ENCODE measurements at places on chromosomes 13 and 19.
A peak's percentile ranks its signal among the peaks of the same experiment; 100 is the strongest.

GRCh38 chr19:11659612-11660011, 62.3 kb downstream of the ZNF627 start:
- DNase-seq, result no peak

DNA sequence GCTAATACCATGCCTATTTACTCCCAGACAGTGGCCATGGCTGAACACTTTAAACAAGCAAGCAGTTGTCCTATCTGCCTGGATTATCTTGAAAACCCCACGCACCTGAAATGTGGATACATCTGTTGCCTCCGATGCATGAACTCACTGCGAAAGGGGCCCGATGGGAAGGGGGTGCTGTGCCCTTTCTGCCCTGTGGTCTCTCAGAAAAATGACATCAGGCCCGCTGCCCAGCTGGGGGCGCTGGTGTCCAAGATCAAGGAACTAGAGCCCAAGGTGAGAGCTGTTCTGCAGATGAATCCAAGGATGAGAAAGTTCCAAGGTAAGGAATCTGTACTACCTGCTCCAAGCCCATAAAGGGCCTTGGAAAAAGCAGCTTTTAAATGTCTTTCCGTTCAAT, 8.6 kb downstream of the RFPL4AL1 start:
- DNase-seq, result peak; percentile 14

GRCh38 chr19:58083021-58083420, 15.0 kb downstream of the ZSCAN18 start:
- DNase-seq, result no peak

DNA sequence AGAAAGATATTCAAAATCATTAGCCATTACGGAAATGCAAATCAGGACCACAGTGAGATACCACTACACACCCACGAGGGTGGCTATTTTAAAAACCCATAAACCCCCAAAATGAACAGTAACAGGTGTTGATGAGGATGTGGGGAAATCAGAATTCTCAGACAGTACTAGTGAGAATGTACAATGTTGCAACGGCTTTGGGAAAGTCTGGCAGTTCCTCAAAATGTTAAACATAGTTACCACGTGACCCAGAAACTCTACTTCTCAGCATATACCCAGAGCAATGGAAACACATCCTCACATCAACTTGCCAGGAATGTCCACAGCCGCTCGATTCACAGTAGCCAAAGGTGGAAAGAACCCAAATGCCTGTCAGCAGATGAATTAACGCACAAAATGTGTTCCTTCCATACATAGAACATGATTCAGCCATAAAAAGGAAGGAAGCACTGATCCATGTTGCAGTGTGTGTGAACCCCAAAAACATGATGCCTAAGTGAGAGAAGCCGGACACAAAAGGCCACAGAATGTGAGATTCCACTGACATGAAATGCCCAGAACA, 7.0 kb downstream of the PLVAP start:
- DNase-seq, result no peak

GRCh38 chr19:32061315-32061714, 284.1 kb upstream of the ZNF507 start:
- DNase-seq, result no peak

GRCh38 chr19:44960906-44961728, 5.9 kb downstream of the CLPTM1 start:
- DNase-seq, result no peak

DNA sequence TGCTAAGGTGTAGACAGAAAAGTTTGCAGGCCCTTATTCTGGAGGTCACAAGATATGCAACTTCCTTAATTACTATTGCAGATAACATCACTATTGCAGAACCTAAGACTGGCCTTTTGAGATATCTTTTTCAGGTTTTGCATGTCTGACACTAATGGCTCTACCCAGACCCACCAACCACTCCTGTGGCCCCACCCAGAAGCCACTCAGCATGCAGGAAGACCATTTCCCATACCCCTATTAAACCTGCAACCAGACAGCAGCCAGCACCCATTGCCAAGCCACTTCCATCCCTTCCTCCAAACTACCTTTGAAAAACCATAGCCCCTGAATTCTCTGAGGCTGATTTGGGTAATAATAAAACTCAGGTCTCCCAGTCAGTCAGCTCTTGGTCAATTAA, 297.6 kb downstream of the SLITRK6 start:
- no peak for DNase-seq

DNA sequence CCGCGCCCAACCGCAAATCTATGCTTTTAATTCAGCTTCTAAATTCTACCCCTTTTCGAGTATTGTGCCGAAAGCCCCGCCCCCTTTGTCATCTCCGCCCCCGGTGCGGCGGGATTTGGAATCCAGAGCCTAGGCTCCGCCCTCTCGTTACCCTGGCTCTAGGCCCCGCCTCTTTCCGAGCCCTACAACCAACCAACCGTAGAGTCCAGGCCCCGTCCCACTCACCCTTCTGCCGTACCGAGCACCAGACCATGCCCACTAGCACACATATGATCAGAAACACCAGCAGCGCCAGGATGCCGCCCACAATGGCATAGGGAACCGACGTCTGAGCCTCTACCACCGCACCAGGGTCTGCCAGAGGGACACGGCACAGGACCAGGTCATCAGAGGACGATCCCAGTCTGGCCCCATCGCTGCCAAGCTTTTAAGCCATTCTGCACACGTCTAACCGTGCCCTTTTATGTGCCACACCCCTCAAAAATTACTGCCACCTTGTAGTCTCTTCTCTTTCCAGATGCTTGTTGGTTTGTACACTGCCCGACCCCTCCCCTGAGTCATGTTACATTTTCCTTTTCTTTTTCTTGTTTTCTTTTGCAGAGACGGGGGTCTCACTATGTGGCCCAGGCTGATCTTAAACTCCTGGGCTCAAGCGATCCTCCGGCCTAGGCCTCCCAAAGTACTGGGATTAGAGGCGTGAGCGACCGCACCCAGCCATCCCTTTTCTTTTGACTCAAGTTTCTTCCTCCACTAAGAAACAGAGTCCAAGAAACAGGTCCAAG, 4.7 kb upstream of the ZNF428 start:
- DNase-seq, result no peak

DNA sequence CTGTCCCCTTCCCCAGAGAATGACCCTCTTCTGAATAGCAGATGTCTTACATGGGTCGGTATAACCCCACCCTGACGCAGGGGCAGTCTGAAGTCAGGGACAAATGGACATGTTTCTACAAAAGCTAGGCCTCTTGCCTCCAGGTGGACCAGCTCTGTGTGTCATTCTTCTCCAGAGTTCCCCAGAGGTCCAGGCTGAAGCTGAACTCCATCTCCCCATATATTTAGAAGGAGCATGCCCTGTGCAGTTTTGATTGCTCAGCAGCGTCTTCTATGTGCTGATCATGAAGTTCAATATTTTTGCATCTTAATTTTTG, 8.8 kb upstream of the NALCN start:
- DNase-seq, result no peak

- DNase-seq, result no peak
Observed at GRCh38 chr19:3527238-3527910, 11.6 kb upstream of the TEKTIP1 start.

DNA sequence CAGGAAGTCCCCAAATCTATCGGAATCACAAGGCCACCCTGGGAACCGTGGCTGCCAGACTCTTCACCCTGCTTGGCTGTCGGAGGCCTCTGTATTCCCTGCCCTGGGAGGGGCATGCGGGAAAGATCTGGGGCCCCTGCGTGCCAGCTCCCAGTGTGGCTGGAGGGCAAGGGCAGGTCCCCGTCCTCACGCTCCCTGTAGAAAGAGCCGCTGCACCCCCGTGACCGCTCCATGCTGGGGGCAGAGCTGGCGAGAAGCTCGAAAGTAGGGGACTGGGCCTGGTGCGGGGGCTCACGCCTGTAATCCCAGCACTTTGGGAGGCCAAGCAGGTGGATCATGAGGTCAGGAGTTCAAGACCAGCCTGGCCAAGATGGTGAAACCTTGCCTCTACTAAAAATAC, 208.4 kb upstream of the SOX1 start:
- no peak for DNase-seq

DNA sequence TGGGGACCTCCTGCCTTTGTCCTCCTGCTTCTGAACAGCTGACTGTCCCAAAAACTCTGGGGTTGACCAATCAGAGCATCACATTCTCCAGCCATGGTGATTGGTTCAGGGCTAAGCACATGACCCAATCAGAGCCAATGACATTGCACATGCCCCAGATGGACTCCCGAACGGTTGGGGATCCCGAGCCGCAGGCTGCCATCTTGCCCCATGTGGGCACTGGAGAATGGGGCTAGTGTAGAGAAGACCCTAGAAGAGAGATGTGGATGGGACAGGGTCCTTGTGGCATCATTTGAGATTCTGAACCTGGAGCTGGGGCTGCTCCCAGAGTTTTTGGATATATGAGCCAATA, 31.3 kb upstream of the PEPD start:
- no peak for DNase-seq

DNA sequence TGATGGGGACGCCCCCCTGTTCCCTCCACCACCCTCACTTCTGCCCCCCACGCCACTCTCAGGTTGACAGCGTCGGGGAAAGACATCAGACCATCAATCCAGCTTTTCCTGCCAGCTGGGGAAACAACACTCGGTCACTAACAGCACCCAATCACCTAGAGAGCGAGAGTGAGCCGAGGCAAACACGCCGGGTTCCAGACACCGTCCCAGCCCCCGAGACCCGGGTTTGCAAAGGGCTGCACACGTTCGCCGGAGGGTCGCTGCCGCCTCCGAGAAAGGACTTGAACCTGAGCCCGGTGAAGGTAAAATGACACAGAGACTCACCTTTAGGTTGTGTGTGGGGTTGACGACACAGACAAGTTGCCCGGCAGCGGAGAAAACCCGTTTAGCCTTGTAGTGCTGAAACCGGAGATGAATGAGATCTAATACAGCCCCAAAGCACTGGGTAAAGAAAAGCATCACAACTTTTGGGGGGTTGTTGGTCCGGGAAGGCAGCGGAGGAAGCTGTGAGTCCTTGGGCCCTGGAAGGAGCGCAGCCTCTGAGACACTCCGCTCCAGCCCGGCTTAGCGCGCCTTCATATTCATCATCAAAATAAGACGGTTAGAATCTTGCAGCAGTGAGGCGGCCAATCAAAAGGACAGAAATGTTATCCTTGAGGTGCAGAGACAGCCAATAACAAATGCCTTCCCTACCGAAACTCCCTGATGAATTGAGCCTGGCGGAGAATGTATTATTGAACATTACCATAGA, at the start of gene SIAH3:
TSS of gene SIAH3 (minus strand) at position 583 of the 751 bp plus-strand sequence. CDS start at position 459, 124 bp downstream.
- no peak for DNase-seq

DNA sequence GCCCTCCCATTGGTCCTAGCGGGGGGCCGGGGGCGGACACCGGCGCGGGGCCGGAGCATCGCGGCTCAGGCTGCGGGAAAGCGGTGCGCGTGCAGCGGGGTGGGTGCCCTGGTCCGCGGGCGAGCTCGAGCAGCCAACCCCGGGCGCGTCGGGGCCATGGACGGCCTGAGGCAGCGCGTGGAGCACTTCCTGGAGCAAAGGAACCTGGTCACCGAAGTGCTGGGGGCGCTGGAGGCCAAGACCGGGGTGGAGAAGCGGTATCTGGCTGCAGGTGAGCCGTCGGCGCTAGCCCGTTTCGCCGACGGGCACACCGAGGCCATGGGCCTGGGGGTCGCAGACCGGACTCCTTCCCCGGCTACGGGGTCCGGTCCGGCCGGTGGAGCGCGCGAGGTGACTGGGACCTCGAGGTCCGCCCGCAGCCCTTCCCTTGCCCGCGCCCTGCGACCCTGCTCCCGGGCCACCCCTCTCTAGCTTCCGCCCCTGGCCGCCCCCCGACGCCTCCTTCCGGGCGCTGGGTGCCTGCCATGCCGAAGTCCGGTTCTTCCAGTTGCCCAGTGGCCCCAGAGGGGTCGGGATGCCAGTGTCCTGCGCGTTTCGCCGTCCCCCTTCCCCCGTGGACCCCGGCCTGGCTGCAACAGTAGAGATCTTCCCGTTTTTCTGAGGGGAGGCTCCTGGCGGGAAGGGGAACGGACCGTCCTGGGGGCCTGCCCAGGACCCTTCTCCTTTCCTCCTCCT, at the start of gene REEP6:
TSS of gene REEP6 (plus strand) at position 68 of the 735 bp plus-strand sequence. CDS start at position 157, 89 bp downstream.
- no peak for DNase-seq

GRCh38 chr19:38030686-38031422, 123.8 kb downstream of the SIPA1L3 start:
- DNase-seq, result no peak

GRCh38 chr13:33471204-33471603, 185.6 kb upstream of the STARD13 start:
- no peak for DNase-seq

- DNase-seq, result no peak
Observed at GRCh38 chr13:44921246-44921877, 67.9 kb downstream of the NUFIP1 start.

DNA sequence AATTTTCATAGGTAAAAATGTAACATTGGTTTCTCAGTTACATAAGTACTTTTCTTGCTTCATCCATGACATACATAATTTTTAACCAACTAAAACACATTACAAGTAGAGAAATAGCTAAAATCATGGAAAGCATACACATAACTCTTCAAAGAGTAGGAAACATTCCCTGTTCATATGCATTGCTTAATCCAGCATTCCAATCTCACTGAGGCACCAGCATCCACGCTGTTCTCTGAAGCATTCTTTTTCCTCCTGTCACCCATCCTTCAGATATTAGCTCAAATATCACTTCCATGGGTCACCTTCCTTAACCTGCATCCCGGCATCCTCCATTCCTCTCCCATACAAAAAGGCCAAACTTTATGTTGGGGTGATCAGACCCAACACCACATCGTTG, 79.1 kb downstream of the ZNF254 start:
- no peak for DNase-seq

DNA sequence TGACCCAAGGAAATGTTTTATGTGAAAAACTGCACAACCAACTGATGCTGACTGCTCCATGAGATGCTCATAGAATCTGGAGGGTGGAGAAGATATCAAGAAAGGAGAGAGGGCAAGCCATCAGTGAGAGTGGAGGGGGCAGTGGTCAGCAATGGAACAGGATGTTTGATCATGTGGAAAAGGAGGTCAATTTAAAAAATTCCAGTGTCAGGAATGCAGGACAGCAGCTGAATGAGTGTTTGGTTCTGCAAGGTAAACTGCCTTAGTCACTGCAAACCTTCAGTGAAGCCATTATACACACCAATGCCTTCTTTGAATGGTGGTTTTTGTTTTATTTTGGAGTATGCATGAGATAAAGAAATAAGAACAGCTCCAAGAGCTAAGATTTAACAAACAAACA, 121.5 kb downstream of the FGF14 start:
- DNase-seq, result no peak

DNA sequence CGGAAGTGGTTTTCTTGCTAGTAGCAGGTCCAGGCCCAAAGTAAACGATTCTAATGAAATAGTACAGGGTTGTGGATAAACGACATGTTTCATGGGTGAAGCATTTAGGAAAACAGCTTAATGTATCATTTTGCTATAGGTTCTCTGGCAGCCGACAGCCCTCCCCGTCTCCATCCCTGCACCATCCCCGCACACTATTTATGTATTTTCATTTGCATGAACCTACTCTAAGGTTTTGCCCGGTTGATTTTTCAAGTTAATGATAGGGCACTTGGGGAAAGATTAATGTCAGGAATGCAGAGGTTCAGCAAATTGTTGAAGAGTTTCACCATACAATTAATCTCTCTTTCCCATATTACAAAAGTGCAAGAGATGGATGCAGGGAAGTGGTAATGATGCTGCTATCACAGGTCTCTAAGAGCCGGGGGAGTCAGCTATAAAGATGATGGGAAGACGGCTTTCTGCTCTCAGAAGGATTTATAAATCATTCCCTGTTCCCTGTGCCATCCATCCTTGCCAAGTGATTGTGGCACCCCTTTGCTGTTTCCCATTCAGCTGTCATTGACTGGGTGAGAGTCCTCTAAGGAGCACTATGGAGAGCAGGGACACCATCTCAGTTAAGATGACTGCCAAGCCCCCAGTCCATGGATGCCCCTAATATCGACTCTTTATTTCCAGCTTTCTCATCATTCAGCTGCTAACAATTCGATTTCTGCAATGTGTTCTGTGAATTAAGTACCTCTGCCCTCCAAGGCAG, 186.3 kb downstream of the IRS2 start:
- DNase-seq, result no peak
